ENCODE measurements at places on chromosomes 6 and 20.

DNA sequence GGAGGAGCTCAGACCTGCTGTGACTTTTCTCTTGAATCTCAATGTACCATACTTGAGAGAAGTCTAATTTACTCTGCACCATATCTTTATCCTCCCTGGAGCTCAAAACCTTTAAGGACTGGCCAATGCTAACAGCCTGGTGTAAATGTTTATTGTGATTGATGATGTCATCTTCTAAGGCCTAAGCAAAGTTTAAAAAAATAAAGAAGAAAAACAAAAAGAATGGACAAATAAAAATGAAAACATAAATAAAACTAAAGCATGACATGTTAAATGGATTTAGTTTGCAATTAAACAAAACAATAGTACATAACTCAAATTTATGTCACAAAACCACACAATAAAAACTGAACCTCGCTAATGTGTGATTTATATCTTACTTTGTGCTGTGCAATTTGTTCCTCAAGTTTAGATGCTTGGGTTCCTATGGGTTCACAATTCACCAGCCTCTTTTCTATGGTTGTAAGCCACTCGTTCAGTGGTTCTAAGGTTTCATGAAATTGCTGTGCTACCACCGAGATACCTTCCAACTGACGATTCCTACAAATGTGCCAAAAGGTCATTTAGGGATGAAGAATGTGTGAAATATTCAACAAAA lies 113.0 kb downstream of the DST start:
- no peaks in the 10 kb centered on the region for H3K4me1 ChIP-seq
- DNase-seq: no peak
- H3K4me3 ChIP-seq: no peak overlapping the region
- no peaks in the 10 kb centered on the region for H3K27me3 ChIP-seq
- no peaks in the 10 kb centered on the region for H3K36me3 ChIP-seq
- no peak overlapping the region for H3K27ac ChIP-seq

DNA sequence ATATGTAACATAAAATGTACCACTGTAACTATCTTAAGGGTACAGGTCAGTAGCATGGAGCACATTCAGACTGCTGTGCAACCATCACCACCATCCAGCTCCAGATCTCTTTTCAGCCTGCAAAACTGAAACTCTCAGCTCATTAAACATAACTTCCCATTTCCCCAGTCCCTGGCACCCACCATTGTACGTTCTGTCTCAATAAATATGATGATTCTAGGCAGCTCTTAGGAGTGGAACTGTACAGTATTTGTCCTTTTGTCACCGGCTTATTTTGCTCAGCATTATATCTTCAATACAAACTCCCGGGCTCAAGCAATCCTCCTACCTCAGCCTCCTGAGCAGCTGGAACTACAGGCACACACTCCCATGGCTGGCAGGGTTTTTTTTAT lies 1.5 kb downstream of the ZC3H12D start:
- DNase-seq: no peak
- peak overlapping the region; percentile 97 for H3K4me3 ChIP-seq

DNA sequence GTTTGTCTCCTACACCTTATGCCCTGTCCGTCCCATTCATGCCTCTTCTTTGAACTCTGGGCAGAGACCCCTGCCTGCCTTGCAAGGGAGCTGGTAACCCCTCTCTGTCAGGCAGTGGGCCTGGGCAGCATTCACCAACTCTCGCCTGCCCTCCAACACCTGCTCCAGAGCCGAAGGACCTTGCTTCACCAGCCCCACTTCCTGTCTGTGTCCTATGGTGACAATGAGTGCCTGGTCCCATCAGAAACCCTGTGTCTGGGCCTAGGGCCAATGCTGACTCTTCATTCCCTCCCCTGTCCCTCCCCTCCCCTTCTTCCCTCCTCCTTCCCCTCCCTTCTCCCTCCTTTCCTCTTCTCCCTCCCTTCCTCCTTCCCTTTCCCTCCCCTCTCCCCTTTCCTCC lies 22.8 kb upstream of the PCMTD2 start:
- DNase-seq: no peak
- H3K27me3 ChIP-seq: no peaks in the 10 kb centered on the region
- H3K4me1 ChIP-seq: peaks cover under 1% of the 10 kb centered on the region
- no peak overlapping the region for H3K27ac ChIP-seq
- H3K36me3 ChIP-seq: no peaks in the 10 kb centered on the region

GRCh38 chr20:3168079-3168828 lies 5.1 kb downstream of the LZTS3 start:
- no peak for DNase-seq
- H3K4me3 ChIP-seq: no peak overlapping the region

DNA sequence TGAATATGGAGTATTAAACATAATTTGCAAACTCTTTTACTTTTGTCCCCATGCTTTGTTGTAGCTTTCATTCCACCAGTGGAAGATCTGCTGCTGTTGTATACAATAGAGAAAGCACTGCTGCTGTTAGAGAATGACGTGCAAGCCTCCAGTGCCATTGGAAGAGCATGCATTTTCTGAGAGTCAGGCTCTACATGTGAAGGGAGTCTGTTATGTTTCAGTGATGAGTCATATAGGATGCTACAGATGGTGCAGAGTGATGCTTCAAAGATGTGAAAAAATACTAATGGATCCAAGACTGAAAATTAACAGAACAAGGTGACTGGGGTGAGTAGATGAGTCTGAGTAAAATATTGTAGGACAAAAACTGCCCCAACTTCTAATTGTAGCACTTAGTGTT lies 22.4 kb upstream of the BACH2 start:
- H3K27ac ChIP-seq: no peak overlapping the region
- H3K27me3 ChIP-seq: peaks cover 7% of the 10 kb centered on the region
- H3K4me3 ChIP-seq: no peak overlapping the region
- no peaks in the 10 kb centered on the region for H3K36me3 ChIP-seq

- no peak overlapping the region for H3K27ac ChIP-seq
- no peaks in the 10 kb centered on the region for H3K4me1 ChIP-seq
- no peaks in the 10 kb centered on the region for H3K27me3 ChIP-seq
- DNase-seq: no peak
Observed at GRCh38 chr6:19394051-19394450, 443.1 kb upstream of the ID4 start.

DNA sequence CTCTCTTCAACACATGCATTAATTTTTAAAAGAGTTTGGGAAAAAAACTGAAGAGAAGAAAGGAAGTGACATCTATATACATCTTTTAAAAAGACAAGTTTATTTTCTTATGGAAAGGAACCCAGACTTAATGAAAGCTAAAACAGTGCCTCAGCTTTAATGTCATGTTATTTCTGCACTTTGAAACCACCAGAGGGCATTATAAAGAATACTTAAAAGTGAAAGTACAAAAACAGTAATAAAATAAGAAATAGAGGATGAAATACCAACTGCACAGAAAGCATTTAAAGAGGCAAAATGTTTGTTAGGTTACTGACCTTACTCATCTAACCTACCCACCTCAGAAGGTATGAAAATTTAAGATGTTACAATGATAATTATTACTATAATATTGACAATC lies 98.8 kb downstream of the HUS1B start:
- H3K27ac ChIP-seq: no peak overlapping the region
- peaks cover 7% of the 10 kb centered on the region for H3K4me1 ChIP-seq
- H3K27me3 ChIP-seq: no peaks in the 10 kb centered on the region
- no peak for DNase-seq

DNA sequence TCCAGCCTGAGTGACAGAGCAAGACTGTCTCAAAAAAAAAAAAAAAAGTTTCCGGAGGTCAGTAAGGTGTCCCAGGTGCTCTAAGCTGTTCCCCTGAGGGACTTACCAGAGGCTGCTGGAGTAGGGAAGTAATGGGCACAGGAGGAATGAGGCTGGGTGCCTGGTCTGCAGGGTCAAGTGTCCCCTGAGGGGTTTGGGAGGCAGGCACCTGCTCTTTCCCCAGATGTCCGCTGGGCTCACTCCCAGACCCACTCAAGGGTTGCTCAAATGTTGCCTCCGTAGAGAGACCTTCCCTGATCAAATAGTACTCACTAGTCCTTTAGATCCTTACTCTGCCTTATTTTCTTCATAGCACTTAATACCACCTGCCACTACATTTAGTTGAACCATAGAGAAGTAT lies 5.4 kb upstream of the MAPK13 start:
- H3K4me3 ChIP-seq: no peak overlapping the region
- H3K27me3 ChIP-seq: no peaks in the 10 kb centered on the region
- H3K36me3 ChIP-seq: no peaks in the 10 kb centered on the region
- DNase-seq: no peak
- peaks cover 54% of the 10 kb centered on the region for H3K4me1 ChIP-seq

DNA sequence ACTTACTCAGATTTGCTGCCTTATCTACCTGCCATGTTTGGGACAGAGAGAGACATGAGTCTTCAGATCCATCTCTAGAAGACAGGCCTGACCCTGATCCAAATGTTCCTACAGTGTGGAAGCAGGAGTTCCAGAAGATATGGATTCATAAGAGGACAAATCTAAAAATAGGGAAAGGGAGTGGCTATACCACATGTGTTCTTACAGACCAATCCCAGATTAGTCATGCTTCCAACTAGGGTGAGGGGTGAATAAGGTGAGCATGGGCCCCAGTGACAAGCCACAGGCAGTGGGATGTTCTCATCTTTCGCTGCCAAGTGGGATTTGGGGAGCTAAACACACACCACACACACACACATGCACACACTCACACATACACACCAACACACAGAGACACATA lies 670.7 kb upstream of the CITED2 start:
- no peak for DNase-seq
- no peaks in the 10 kb centered on the region for H3K27me3 ChIP-seq
- H3K4me3 ChIP-seq: no peak overlapping the region
- H3K27ac ChIP-seq: no peak overlapping the region
- no peaks in the 10 kb centered on the region for H3K36me3 ChIP-seq

Data from CD4-positive, CD25-positive, alpha-beta regulatory T cell (primary cell).